ENCODE measurements at places on chromosomes 1 and 21.

DNA sequence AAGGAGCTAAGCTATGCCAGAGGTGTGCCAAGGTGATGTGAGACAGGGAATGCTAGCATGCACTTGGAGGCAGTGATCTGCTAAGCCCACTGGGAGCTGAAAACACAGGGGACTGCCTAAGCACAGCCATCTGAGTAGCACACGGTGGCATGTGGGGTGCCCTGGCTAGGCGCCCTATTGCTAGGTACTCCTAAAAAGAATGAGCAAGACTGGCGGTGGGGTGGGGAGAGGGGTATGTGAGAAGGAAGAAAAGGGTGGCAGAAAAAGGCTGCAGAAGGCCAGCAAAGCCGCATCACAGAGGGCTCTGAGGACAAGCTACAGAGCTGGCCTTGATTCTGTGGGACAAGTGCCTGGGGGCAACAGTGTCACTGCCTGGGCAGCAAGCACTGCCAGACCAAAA, 23.9 kb downstream of the PARP1 start:
- no peak for DNase-seq

GRCh38 chr1:156102633-156103511, 11.6 kb upstream of the LMNA start:
- DNase-seq, result no peak

DNA sequence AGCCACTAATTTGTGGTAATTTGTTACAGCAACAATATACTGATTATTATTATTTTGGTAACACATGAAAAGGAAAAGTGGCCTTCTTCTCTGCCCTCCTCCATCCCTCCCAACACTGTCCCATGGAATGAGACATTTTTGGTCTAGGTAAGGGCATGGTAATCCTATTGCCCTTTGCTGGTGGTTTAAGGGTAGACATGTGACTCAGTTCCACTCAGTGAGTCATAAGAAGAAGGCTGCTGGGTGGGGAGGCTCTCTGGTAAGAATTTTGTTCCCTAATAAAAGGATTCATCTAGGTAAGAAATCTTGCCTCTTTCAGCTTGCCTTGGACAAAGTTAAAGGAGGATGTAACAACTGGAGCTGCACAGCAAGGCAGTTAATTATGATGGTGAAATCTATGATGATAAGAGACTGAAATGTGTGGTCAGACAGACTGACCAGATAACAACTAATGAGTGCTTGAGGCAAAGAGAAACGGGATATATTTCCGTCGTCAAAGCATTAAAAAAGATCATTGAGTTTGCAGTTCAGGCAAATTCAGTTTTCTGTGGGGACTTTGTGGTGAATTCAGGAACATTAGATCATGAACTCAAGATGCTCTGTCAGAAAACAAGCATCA, 232.0 kb upstream of the KCNK2 start:
- no peak for DNase-seq

GRCh38 chr1:17601643-17602382, 62.3 kb downstream of the ARHGEF10L start:
- DNase-seq, result peak; percentile 67

GRCh38 chr21:34597406-34597805, 17.5 kb downstream of the RCAN1 start:
- no peak for DNase-seq

DNA sequence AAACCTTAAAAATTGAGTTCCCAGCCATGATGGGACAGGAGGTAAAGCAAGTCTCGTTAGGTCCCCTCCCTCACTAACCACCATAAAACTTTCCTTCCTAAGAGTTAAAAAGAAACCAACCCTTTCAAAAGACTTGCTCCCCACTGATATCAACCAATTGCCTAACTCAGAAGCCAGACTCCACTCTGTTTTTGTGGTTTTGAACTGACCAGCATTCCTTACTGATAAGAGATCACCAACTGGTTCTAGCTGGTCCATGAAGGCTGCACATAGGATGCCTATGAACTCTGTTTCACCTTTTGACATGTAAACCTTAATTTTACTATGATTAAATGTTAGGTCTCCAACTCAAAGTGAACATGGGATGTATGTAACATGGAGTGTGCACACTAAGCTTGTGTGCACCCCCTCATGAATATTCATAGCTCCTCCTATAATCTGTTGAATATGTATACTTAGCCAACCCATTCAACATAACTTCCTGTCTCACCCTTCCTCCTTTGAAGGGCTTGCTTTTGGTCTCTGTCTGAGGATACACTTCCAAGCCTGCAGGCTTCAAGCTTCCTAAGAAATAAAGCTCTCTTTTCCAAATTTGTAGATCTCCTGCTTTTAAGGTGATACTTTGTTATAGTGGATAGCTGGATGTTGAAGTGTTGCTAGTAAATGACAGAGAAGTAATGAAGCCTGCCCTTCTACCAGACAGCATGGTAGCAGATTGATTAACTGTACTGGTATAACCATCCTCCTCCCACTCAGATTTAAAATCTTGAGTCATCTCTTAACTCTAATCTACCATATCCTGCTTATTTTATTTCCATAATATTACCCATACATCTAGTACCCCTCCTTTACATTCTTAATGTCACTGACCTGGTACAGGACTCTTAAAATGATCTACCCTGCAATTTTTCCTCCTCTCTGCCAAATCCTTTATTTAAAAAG, 95.6 kb downstream of the ZNF644 start:
- DNase-seq, result no peak

DNA sequence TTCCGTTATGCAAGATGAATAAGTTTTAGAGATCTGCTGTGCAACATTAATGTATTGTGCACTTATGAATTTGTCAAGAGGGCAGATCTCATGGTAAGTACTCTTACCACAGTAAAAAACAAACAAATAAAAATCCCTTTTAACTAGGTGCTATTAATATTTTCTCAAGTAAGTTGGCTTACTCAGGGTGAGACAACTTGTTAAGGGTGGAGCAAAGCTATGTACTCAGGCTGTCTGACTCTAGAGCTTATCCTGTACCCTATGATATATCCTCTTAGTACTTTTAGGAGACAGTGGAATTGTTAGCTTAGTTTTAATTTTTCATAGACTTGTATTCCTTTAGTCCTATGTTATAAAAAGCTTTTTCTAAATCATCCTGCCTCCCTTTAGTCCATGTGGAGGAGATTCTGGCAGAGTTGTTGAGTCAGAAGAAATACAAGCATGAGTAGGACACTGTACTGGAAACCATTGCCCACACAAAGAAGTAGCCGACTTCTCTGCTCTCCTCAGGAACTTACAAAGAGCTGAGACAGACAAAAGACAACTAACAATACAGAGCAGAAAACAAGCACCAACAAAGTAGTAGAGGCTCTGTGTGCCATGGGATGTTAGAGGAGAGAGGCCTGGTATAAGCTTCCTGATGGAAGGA, 49.2 kb downstream of the S1PR1 start:
- no peak for DNase-seq

DNA sequence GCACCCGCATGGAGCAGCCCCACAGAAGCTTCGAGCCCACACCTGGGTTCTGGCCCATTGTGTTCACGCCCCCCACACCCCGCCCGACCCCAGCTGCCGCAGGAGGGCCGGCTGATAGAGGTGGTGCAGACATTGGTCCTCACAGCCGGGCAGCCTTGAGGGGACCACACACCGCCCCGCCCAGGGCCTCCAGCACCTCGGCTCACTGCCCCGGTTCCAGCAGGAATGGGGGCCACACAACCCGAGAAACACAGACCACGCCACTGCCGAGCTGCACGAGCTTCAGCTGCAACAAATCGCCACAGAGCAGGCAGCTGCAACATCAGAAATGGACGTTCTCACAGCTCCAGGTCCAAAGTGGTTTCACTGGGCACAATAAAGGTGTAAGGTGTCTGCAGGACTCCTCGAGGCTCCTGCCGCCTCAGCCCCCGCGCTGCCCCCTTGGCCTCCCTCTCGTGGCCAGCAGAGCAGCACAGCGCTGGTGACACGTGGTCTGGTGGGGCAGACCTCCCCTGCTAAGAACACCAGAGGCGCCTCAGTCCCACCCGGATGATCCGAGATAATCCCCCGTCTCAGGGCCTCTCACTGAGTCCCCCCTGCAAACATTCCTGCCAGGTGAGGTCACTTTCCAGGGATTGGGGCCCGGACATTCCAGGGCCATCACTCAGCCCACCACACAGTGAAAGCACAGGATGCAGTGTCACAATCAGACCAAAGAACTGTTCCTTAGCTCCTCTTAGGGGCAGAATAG, 62.3 kb upstream of the ADARB1 start:
- peak; percentile 92 for DNase-seq

DNA sequence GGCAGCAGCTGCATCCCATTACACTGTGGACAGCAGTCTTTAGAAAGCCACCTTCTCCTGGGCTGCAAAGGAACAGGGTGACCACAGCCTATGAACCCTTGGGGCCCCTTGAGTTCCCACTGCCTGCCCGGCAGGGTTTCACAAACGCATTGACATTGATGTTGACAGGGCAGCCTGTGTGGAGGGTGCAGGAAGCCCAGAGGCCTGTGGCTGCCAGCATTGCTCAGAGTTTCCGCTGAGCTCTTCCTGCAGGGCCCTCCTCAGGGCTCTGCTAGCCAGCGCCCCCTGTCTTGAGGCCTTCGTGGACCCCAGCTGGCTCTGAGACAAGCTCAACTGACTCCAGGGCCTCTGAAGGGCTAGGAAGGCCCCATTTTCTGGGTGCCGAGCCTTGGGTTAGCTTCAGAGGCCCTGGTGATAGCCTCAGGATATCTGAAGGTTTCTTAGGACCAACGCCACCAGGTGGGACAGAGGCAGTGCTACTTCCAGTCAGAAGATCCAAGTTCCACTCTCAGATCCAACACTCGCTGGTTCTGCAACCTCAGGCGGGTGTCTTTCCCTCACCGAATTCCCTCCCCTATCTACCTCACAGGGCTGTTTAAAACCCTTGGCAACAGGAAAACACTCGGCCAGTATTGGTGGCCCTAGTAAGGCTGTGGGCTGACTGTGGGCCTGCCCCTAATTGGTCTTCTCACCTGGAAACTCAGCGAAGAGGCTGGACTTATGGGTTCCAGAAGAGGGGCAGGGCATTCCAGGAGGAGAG, 27.2 kb upstream of the EPS8L3 start:
- DNase-seq, result peak; percentile 74

- no peak for DNase-seq
Observed at GRCh38 chr1:51231120-51231519, 5.0 kb upstream of the RNF11 start.

GRCh38 chr1:26122988-26123973, 11.7 kb downstream of the PDIK1L start:
- DNase-seq, result no peak

GRCh38 chr21:17343055-17343454, 169.8 kb upstream of the CXADR start:
- DNase-seq, result no peak

- no peak for DNase-seq
Observed at GRCh38 chr1:232873931-232874330, 68.7 kb downstream of the MAP10 start.

DNA sequence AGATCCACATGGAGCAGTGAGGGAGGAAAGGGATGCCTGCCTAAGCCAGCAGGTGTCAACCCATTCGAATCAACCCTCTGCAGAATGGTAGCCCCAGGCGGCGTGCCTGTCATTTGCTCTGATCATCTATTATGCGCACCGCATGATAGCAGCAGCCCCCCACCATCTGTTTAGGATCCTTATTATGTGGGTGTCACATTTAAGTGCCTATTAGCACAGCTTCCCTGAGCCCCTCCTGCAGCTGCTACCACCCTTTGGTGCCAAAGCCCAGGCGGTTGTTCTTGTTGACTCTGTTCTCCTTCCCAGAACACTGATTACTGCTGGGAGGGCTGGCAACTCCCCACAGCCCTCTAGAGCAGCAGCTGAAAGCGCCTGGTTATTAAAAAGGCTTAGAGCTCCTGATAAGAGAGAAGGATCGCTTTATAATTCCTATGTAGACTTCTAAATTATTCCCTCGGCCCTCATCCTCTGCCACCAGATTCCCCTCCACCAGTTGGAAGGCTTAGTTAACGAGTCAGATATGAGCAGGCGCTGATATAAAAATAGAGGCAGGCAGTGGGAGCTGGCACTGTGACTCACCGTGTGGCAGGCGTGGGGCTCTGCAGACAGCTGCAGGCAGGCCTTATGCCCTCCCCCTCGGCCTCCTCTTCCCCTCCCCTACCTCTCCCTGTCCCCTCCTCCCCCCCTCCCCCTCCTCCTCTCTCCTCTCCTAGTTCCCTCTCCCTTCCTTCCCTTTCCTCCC, 23.0 kb downstream of the ACTA1 start:
- DNase-seq, result peak; percentile 82

DNA sequence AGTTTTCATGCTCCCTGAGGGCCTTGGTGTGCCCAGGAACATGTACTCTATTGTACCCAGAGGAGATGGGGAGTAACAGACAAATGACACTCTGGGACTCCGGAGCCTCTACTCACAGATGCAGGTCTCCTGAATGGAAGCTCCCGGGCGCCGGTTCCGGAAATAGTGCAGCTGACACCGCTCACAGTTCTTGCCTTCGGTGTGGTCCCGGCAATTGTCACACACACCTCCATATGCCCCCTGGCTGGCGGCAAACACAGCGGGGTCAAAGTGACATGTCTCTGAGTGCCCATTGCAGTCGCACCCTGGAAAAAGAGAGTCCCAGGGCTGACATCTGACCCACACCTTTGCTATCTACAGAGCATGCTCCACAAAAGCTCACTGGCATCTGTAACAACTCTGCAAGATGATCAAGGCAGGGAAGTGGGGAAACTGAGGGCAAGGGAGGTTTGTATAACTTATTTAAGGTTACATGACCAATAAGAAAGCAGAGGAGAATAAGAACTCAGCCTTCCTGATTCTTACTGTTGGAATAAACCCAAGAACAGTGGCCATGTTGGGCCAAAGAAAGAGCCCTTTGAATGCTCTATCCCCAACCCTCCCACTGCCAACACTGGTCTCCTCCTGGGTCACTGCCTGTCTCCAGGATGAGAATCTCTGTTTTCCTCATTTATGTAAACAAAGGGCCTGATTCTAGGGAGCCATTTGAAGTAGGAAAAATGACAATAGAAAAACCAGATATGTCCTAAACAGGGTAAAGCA, 22.4 kb downstream of the LAMB3 start:
- DNase-seq, result no peak

GRCh38 chr1:183039985-183040447, 16.8 kb downstream of the LAMC1 start:
- no peak for DNase-seq

DNA sequence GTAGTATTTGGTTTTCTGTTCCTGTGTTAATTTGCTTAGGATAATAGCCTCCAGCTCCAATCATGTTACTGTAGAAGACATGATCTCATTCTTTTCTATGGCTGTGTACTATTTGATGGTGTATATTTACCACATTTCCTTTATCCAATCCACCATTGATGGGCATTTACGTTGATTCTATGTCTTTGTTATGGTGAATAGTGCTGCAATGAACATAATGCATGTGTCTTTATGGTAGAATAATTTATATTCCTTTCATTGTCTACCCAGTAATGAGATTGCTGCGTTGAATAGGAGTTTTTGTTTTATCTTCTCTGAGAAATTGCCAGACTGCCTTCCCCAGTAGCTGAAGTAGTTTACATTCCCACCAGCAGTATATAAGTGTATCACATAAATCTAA, 538.8 kb downstream of the LRRIQ3 start:
- DNase-seq, result no peak
